ENCODE measurements at places on chromosomes 6 and 20. TPM values are rescaled to one million over a fixed set of nuclear protein-coding genes. Genes with fewer than 3 reads are reported as not detected.

DNA sequence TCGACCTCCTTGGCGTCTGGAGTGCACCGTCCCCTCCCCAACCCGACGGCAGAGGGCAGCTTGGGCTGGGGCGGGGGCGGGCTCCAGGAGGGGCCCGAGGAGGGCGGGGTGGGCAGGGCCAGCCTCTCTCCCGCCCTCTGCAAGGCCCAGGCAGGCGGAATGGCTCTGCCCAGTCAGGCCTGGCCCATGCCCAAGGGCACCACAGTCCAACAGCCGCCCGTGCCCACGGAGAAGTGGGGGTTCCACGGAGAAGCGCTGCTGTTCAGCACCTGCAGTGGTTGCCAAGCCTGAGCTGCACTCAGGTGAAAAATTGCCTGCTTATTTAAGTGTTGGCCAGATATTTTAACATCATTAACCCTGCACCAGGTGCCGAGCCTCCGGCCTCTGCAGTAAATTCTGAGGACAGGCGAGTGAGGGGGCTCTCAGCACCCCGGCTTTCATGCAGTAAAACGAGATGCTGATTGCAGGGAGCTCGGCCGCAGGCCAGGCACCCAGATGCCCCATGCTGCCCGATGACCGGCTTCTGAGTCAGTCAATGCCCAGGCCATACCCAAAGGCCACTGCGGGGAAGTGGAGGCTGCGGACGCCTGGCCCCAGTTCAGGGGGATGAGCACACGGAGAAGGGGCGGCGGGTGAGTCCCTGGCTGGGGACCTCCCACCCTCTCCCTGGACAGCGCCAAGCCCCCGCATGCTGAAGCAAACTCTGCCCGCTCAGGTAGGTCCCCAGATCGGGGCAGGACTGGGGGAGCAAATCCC lies at the start of gene SRMS:
SRMS (minus strand) TSS at position 25 of the 756 bp plus-strand sequence. CDS start 286 bp downstream, outside the sequence.
- H3K4me3 ChIP-seq: no peak within 1 kb of the TSS
- H3K36me3 ChIP-seq: no peaks in the 10 kb centered on the region
- DNase-seq: no peak
- H3K4me1 ChIP-seq: no peaks in the 10 kb centered on the region

- no peak for DNase-seq
- H3K4me1 ChIP-seq: no peaks in the 10 kb centered on the region
- no peaks in the 10 kb centered on the region for H3K27me3 ChIP-seq
- H3K4me3 ChIP-seq: no peak overlapping the region
- no peaks in the 10 kb centered on the region for H3K36me3 ChIP-seq
These were observed 614.9 kb downstream of the CDH26 start for GRCh38 chr20:60573003-60573680.

DNA sequence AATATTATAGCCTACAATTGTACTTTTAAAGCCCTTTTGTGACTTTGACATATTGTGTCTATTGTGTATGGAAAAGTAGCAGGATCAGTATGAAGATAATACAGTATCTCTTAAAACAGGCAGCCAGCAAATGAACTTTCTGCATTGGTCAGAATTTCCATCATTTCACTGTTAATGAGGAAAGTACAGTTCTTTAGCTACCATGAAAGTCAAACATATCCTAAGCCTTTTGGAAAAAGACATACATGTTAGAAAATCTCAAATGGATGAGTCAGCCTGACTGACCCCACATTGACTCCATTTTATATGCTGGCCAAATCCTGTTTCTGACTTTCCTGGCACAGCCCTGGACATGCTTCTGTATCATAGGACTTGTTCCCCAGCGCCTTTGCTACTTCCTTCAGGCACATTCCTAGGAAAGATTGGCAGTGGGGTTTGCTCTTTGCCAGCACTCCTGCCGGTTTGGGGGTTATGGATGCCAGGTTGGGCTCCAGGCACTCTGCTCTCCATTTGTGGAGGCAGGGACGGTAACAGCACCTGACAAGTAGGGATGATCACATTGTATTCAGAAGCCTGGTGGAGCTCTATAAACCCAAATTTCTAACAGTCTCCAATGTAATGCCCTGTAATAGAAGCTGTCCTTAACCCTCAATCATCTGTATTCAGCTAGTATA lies 43.7 kb downstream of the TOP1 start:
- no peaks in the 10 kb centered on the region for H3K27me3 ChIP-seq
- DNase-seq: no peak
- peak overlapping the region; percentile 31 for H3K27ac ChIP-seq

GRCh38 chr6:120348926-120349325 lies 985.4 kb downstream of the TBC1D32 start:
- no peak for DNase-seq
- H3K4me3 ChIP-seq: no peak overlapping the region
- H3K4me1 ChIP-seq: no peaks in the 10 kb centered on the region

DNA sequence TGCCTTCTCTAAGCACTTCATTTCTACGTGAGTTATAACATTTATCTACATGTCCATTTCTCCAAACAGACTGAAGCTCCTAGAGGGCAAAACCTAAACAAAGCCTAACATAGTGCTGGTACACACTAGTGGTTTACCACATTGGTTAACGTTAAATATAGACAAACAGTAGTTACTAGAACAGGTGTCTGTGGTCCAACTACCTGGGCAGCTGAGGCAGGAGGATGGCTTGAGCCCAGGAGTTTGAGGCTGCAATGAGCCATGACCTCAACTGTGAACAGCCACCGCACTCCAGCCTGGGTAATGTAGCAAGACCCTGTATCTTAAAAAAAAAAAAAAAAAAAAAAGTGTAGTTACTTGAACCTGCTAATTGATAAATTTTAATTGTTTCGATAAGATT lies 26.5 kb downstream of the PTPRK start:
- no peak overlapping the region for H3K4me3 ChIP-seq
- H3K27me3 ChIP-seq: no peaks in the 10 kb centered on the region
- H3K4me1 ChIP-seq: peaks cover 27% of the 10 kb centered on the region
- no peak overlapping the region for H3K27ac ChIP-seq
- DNase-seq: no peak

DNA sequence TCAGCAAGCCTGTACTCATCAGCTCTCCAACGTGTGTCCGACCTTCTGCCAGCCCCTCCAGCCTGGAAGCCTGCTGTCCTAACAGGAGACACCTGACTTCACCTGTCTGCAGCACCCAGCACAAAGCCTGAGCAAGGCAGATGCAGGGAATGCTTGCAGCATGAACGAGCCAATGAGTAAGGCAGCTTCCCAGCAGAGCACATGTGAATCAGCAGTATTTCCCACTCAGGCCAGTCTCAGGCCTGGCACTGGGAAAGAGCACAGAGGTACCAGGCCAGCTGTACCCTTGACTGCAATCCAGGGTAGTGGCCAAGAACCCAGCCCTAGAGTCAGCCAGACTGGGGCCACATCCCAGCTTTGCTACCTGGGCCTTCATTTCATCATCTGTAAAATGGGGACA lies 120.8 kb downstream of the MAFB start:
- peaks cover 11% of the 10 kb centered on the region for H3K4me1 ChIP-seq
- no peak for DNase-seq
- H3K4me3 ChIP-seq: no peak overlapping the region
- no peak overlapping the region for H3K27ac ChIP-seq
- H3K27me3 ChIP-seq: no peaks in the 10 kb centered on the region
- H3K36me3 ChIP-seq: no peaks in the 10 kb centered on the region

DNA sequence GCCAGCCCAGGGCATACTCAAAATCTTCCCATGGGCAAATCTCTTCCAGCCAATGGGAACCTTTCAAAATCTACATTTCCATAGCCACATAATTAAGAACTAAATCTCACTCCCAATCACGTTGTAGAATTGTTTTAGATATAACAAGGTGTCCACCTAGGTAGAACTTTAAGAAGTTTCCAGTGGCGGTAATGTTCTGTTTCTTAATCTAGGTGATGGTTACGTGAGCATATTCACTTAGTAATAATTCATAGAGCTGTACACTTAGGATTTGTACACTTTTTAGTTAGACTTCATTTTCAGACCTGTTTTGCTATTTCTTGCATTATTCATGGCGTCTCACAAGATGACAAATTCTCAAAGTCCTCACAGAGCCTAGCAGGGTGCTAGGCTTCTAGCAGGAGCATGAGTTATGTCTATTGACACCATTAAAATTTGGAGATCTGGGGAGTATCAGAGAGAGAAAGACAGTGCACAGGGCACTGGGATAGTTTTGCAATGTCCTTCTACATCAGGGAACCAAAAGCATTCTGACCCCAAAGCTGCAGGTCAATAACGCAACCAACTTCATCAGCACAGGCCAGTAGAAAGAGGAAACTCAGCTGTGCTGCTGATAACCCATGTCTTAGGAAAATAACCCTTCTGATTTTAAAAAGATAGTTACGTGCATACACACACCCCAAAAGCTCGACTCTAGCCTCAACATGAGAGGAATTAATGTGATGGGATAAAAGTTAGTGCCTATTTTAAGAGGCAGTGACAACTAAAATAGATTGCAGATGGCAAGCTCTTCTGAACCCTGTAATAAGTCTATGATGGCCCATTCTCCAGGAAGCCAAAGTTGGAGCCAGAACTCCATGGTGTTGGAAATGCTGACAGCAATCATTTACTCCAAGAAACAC lies 518.1 kb upstream of the JARID2 start:
- no peaks in the 10 kb centered on the region for H3K36me3 ChIP-seq
- peaks cover 30% of the 10 kb centered on the region for H3K4me1 ChIP-seq
- peak overlapping the region; percentile 48 for H3K27ac ChIP-seq
- no peak for DNase-seq

DNA sequence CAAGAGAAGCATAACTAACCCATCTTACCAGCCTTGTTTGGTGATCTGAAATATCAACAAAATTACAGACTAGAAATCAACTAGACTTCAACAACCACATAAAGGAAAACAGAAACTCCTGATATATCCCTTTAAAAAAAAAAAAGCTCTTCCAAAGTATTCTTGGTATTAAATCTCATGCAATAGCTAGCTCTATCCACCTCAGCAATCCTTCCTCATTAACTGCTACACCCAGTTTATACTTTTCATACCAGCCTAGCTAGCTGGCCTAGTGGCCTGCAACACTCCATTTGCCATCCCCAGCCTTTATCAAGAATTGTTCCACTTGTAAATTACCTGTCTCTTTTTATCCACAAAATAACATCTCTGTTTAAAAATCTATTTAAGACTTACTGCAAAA lies 69.0 kb downstream of the BACH2 start:
- H3K36me3 ChIP-seq: no peaks in the 10 kb centered on the region
- no peaks in the 10 kb centered on the region for H3K27me3 ChIP-seq
- no peak overlapping the region for H3K4me3 ChIP-seq
- no peak overlapping the region for H3K27ac ChIP-seq

DNA sequence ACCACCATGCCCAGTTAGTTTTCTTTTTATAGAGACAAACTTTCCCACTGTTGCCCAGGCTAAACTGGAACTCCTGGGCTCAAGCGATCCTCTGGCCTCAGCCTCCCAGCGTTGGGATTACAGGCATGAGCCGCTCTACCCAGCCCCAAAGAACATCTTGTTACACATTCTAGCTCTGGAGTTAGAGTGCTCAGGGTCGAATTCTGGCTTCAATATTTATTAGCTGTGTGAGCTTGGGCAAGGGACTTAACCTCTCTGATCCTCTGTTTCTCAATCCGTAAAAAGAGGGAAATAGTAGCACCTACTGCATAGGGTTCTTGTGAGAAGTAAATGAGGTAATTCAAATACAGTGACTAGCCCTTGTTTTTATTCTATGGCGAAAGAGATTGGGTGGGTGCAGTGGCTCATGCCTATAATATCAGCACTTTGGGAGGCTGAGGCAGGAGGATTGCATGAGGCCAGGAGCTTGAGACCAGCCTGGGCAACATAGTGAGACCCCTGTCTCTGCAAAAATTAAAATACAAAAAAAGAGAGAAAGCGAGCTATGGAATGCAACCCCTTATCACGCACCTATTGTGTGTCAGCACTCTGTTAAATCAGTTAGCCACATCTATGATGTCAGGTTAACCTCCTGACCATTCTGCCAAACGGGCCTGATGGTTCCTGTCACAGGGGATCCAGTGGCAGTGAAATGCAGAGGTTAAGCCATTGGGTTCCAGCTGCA lies 19.7 kb downstream of the BCAS4 start:
- H3K4me3 ChIP-seq: no peak overlapping the region
- no peak overlapping the region for H3K27ac ChIP-seq
- DNase-seq: no peak
- H3K36me3 ChIP-seq: no peaks in the 10 kb centered on the region
- H3K4me1 ChIP-seq: no peaks in the 10 kb centered on the region

GRCh38 chr20:33554914-33555420 lies 65.1 kb downstream of the CBFA2T2 start:
- H3K27me3 ChIP-seq: no peaks in the 10 kb centered on the region
- no peak overlapping the region for H3K4me3 ChIP-seq
- DNase-seq: no peak
- peaks cover 17% of the 10 kb centered on the region for H3K4me1 ChIP-seq
- peak overlapping the region; percentile 24 for H3K27ac ChIP-seq

DNA sequence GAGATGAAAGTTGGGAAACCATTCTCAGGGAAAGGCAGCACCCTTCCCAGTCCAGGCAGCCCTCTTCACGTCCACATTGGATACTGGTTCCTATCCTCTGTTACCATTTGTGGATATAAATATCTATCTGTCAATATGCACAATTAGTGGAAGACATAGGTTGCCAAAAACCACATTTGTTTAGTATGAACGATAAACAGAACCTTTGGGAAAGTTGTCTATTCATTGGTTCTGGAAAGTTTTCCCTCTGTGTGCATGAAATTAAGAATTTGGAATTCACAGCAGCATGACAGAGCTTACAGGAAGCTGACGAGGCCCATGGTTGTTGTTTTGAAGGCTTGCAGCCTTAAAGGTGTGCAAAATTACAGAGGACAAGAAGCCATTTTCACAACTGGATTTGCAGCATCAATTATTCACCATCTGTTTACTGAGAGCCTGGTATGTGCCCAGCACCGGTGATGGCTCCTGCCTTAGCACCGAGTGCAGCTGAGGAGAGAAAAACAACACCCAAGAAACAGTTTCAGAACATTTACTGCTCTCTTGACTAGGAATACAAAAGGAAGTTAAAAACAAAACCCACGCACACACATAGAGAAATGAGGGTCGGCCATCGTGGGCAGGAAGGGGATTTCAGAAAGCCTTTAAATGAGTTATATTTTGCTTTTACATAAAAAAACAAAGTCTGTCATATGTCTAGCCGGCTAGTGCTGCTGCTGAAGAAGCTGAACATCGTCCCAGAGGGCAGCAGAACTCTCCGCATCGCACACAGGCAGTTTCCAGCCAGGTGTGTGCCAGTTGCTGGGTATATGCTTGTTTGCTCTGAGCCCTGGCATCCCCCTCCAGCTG lies 319.6 kb downstream of the FARS2 start:
- H3K4me3 ChIP-seq: no peak overlapping the region
- DNase-seq: no peak

Gene SIGLEC1
- 53.6 TPM for total RNA-seq

Gene ANGPT4
- 0.81 TPM for total RNA-seq

Measured in upper lobe of right lung (tissue), 1 donor.